ENCODE measurements at places on chromosomes 2 and 18.

GRCh38 chr2:7962161-7962560 is 719.7 kb upstream of the ID2 start:
- no peak for DNase-seq

GRCh38 chr2:11681722-11682589 is 12.0 kb upstream of the NTSR2 start:
- DNase-seq, result peak; percentile 19

DNA sequence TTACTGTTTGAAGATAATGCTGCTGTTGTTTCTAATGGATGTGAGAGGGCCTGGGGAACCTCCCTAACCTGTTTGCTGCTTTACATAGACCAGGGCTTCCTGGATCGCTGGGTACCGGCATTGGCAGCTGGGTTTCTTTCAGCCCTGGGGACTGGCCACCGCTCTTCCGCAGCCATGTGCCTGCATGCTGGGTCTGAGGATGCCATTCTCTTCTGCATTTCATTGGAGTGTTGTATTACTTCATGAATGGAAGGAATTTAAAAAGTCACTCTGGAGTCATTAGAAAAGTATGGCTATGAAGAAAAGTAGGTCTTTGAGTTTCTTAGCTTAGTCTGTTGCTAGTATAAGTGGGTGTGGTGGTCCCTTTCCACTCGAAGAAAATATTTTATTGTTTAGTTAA is 107.3 kb upstream of the MGAT5 start:
- DNase-seq, result no peak

DNA sequence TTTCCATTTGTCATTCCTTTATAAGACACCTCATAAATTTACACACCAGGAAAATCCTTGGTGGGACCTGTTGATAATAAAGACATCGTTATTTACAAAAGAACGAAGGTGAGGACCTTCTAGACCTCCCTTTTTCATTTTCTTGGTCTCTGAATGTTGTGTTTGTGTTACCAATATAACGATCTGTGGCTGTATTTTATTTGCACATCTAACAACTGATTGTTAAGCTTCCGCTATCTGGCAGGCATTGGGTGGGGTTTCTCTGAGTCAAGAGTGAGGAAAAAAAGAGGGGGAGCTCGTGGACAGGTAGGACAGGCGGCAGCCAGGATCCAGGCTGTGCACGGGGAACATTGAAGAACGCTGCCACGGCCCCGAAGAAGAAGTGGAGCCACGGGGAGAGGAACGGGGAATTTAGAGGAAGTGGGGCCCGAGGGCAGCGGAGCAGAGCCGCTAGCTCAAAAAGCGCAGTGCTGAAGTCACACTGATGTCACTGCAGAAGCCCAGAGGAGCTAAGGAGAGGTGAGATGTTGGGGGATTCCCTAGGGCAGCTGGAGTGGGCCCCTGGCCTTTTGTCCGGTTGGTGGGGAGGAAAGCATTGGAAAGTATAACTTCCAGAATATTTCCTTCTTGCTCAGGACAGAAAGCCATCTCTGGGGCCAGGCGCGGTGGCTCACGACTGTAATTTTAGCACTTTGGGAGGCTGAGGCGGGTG is 20.9 kb upstream of the DNMT3A start:
- DNase-seq, result no peak

GRCh38 chr2:156443089-156443488 is 6.9 kb downstream of the GPD2 start:
- DNase-seq, result no peak

DNA sequence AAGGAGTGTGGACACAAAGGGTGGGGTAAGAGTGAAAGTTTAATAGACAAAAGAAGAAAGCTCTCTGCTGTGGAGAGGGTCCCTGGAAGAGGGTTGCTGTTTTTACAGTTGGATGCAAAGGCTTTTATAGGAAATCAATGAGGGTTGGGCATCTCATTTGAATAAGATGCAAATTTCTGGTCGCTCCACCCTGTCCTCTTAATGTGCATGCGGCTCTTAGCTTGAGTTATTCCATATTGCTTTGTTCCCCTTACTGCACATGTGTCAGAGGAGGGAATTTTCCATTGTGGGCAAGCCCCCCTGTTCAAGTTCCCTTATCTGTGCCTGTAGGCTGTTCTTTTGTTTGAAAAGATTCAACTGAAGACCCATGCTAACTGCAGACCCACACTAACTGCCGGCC is 326.5 kb downstream of the BCL11A start:
- no peak for DNase-seq

DNA sequence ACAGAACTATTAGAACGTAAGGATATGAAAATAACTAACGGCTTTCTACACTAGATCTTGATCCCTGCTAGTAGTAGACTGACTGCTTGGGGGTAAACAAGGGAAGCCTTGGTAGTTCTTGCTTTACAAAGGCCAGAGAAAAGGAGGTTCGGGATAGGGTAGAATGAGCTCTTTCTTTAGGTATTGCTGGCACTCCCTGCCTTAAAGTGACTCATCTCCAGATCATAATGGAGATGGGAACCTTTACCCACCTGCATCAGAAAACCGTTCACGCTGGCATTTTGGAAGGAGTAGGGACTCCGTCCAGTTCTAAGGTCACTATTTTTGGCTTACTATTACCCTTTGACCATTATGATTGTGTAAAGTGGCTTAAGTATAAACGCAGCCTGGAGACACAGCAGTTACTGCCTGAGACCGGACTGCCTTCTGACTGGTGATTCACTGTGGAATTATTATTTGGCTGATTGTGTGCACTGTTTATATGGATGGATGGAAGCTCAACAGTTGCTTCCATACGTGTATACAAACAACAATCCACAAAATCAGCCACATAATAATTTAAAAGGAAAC is 482.5 kb downstream of the STK39 start:
- DNase-seq, result no peak

DNA sequence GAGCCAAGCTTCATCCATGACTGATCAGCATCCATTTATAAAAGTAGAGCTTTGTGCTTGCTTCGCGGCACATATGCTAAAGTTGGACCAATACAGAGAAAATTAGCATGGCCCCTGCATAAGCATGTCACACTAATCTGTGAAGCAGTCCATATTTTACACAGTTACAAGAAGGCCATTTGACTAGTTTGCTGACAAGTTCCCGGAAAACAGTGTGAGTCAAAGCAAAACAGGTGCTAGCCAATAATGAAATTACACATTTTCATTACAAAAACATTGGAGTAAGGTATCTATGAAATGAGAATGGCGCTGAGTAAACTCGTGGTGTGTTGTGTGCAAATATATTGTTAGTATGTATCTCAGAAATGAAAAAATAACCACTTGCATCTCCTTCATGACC is 4.7 kb downstream of the ANKRD62 start:
- no peak for DNase-seq

DNA sequence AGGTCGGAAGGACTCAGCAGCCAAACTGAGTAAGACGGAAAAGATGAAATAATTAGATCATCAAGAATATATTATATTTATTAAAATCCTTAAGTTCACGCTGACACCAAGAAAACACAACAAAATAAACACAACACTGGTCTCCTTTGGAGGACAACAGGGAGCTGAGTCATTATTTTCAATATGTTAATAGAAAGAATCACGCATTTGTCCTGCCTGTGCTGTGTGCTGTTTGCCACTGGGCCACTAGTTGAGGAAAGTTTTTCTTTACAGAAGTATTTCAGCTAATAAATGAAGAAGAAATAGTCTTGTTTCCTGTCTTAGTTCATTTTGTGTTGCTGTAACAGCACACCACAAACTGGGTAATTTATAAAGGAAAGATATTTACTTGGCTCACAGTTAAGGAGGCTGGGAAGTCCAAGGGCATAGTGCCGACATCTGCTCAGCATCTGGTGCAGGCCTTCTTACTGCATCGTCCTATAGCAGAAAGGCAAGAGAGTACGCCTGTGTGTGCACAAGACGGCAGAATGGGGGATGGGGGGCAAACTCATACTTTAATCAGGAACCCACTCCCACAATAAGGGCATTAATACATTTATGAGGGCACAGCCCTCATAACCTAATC is 88.0 kb downstream of the TCF7L1 start:
- no peak for DNase-seq

GRCh38 chr2:60958800-60959199 is 58.7 kb upstream of the PEX13 start:
- DNase-seq, result no peak

- DNase-seq, result peak; percentile 64
These were observed 42.7 kb downstream of the ACSL3 start for GRCh38 chr2:222903234-222904220.

- no peak for DNase-seq
These were observed 481 bp downstream of the DCDC2C start for GRCh38 chr2:3703757-3704355.

- DNase-seq, result no peak
These were observed 93.3 kb downstream of the RNF144A start for GRCh38 chr2:7010391-7011054.

- no peak for DNase-seq
These were observed 4.5 kb upstream of the MTLN start for GRCh38 chr2:110216803-110217202.

DNA sequence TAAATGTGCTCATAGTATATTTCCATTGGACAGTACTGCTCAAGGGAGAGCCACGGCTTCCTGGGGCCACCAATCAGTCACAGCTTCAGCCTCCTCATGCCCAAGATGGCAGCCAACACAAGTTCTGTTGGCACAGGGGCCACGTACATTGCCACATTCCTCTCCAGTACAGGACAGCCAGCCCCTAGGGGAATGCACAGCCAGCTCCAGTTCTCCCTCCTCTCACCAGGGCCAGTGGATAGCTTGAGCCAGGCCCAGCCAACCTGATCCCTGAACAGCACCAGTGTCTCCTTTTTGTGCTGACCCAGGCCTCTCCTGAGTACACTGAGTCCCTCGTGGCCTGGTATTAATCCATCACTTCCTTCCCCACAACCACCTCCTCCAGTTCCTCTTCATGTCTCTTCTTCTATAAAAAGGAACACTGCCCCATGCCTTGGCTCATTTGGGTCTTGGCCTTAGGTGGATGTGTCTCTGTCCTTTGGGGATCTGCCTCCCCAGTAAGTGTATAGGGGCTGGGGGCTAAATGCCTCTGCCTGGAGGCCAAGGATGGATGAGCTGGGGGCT is 168.7 kb downstream of the TNS1 start:
- no peak for DNase-seq

- no peak for DNase-seq
These were observed 99.1 kb downstream of the TACR1 start for GRCh38 chr2:75100011-75100800.

GRCh38 chr2:126664234-126664633 is 8.3 kb downstream of the GYPC start:
- DNase-seq, result no peak

- DNase-seq, result no peak
These were observed 219.5 kb upstream of the TANK start for GRCh38 chr2:160940699-160941098.

DNA sequence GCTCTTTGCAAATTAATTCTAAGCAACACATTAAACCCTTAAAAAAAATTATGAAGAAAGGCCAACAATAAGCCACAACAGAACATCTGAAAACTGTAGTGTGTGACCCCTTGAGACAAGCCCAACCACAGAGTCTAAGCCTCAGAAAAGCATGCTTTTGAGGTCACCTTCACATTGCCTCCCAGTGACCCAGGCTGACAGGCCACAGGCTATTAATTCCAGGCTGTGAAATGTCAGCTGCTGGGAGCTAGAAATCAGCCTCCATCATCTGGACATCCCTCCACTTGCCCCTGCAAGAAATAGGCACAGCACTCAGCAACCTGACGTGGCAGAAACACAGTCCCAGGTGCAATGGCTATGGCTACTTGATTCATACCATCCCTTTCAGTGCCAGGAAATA is 179.4 kb upstream of the ZFP36L2 start:
- DNase-seq, result no peak

GRCh38 chr2:54903736-54904554 is 146.3 kb downstream of the RTN4 start:
- DNase-seq, result peak; percentile 85

DNA sequence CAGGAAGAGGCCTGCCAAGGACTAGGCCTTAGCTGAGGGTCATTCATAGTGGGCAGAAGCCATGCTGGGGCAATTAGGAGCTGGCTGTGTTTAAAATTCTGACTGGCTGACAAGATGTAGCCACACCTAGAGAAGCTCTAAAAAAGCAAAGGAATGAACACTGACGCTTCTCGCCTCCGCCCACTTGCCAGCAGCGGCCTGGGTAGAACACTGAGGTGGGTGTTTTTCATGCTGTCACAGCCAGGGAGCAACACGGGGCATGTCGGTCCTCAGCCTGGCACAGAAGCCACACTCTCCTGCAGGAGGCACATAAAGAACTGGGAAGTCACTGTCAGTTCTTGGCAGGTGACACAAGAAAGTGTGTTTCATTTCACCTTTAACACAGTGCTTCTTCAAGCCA is 10.4 kb downstream of the CHST10 start:
- no peak for DNase-seq

DNA sequence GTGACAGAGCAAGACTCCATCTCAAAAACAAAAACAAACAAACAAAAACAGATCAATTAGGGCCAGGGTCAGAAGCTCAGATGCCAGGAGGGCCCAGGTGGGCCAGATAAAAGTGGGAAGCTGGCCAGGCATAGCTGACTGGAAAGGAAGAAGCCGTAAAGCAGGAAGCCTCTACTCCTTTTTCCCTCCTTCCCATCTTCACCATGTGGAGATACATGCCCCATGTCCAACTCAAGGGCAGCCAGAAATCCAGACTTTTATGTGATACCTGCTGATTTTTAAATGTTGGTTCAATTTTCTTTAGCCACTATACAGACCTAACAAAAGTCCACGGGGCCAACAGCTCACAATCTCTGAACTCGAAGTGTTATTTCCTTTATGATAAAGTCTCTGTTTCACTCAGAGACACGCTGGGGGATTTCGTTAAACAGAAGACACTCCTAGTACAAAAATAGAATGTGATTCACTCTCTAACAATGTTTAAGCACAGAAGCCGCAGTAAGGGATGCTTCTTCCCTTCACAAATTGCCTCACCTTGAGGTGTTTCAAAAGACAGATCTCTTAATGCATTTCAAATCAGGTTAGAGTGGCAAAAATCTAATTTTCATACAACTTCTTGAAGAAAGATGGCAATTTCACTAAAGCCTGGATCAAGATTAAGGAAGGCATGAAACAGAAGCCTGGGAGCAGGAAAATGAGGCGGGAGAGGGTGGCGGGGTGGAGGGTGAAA is 14.0 kb downstream of the TMEM247 start:
- no peak for DNase-seq

DNA sequence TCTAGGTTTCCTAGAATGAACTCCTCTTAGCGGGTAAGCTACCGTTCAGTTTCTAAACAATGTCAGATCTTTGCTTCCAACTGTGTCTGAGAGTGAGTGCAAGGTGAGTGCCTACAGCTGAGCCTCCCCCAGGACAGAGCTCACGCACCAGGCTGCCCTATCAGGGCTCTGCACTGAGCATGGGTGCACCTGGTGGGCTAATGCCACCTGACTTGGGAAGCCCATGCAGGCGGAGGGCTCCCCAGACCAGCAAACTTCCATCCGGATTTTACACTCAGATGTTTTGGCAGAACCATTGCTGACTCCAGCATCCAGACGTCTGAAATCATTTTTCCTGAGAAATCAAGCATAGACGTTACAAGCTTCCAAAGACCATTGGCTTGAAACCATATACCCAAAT is 16.1 kb upstream of the MLPH start:
- DNase-seq, result no peak

DNA sequence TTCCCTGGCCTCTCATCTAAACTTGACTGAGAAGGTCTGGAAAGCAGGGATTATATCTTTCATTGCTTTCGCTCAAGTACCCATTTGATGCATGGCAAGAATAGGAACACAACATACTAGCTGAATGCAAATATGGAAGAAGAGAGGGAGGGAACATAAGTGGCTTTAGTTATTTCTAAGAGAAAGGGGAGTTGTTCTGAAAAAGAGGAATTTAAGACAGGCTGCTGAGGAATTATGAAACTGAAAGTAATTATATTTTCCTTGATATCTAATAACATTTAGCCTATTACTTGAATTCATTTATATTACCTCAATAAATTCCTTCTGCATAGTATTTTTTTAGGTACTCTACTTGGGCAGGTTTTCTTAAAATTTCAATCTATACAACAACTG is 105.8 kb upstream of the TTN start:
- no peak for DNase-seq

Measured in NCI-H460 (cell line).